Left lung (tissue), 14 donors: ENCODE measurements at places on chromosomes 4 and X.

DNA sequence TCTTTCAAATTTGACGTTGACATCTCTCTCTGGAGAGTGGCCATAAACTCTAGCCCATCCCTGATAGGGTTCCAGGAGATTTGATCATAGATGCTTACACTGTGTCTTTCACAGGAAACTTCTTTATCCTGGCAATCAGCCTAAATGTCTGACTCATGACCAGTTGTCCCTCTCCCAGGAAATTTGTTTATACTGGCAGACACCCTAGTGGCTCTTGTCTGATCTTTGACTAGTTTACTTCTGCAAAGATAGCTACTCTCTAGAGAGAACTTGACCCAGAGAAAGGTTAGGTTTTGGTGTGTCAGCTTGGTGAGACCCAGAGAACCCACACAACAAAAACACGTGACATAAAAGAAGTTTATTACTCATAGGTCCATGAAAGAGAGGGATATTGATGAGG is 509.8 kb downstream of the CENPC start:
- no peak for DNase-seq

DNA sequence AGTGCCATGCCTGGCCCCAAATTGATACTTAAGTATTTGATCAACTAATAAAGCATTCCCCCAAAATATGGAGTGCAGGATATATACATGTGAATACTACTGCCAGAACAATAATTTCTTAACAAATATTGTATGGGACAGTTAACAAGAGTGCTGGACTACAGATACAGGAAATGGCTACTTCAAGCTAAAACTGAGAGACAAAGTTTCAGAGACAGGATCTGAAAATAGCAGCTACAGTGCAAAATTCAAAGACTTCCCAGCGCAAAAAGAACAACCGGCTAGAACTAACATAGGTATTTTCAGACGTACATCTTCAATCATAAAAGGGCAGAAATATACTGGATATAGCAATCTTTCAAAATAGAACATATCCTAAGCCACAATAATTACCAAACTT is 6.3 kb downstream of the ATRX start:
- DNase-seq: no peak

GRCh38 chrX:39304746-39305145 is 503.5 kb downstream of the MID1IP1 start:
- DNase-seq: no peak

- no peak for DNase-seq
Measured at GRCh38 chr4:56653461-56654237, 27.4 kb downstream of the HOPX start.

GRCh38 chrX:108511721-108512120 is 72.1 kb downstream of the COL4A5 start:
- no peak for DNase-seq
